Inflammatory macrophage (primary cell): ENCODE measurements at places on chromosomes 3 and 15.
A peak's percentile ranks its signal among the peaks of the same experiment; 100 is the strongest.

DNA sequence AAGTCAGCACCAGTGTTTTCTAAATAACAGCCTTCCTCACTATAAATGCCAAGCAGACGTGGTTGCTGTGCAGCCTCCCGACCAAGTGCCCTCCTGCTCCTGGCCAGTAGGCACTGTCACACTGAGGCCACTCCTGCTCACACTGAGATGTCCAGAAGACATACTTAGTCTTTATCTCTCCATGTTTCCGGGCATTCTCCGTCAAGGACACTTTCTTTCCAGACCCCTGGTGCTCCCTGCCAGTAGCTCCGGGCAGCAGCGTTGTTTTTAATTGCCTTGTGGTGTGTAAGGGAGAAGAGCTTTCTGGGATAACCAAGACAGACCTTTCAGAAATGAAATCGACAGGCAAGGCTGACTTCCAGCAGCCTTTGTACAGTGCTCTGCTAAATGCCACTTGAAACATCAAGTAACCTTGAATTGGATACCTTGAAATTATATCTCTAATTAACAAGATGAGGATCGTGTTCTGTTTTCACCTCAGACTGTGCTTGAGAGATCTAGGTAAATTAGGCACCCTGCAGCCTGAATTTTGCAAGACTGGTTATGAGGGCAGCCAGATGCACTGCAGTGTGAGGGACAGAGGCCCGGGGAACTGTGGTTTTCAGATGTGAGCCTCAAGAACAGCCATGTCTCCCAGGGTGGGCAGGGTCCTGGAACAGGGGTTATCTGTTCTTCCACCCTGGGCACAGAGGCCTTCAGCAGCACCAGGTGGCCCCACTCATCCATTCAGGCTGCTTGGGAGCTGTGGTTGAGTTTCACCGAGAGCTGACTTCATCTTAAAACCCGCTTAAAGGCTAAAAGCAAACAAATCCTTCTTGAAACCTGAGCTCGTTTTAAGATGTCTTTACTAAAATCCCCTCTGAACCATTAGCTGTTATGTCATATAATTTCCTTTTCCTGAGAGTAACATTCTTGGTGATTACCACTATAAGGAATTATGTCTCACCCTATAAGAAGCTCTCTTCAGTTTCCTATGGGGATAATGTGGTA is 105.5 kb upstream of the IL12A start:
- DNase-seq, result no peak

DNA sequence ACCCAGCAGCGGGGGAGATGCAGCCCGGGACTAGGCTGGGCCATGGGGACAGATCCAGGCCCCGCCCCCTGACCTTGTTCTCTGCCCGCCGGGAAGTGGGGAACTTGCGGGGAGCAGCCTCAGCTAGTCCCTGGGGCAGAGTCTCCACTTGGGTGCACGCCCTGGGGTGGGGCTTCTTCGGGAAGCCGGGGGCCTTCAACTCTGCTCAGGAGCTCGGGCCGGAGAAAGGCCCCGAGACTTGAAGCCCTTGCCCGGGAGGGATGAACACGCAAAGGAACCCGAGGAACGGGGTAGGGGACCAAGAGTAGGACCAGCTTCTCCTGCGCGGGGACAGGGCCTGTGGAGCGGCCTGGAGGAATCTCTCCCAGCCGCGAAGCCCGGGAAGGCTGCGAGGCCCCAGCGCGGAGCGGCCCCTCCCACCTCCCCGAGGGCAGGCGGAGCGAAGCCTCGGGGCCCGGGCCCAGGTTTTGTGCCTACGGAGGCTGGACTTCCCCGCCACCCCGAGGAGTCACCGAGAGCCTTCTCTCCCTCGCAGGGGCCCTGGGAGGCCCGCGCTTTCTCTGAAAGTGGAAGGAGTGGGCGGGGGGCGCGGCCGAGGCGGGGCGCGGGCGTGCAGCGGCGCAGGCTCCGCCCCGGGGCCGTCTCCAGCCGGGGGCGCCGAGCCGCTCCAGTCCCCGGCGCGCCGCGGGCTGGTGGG is at the start of gene ITPKA:
Gene ITPKA, plus strand, starts transcription at position 670 of the 697 bp plus-strand sequence. CDS start 54 bp downstream, outside the sequence.
- peak; percentile 64 for DNase-seq

GRCh38 chr3:1197051-1197450 is 104.2 kb downstream of the CNTN6 start:
- DNase-seq, result no peak

DNA sequence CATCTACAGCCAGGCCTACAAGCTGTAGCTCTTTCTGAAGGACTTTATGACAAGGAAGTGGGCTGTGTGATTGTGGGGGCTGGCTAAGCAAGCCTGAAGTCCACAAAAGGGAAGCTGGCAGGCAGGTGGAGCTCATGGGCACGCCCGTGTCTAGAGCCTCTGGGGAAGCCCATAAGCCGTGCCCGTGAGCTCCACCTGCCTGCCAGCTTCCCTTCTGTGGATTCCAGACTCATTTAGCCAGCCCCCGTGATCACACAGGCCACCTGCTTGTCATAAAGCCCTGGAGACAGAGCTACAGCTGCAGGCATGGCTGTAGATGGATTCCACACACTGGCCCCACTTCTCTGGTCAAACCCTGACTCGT is 15.2 kb downstream of the EFCC1 start:
- DNase-seq, result peak; percentile 64

- DNase-seq, result no peak
Measured at GRCh38 chr3:115658032-115658336, 34.7 kb downstream of the GAP43 start.

DNA sequence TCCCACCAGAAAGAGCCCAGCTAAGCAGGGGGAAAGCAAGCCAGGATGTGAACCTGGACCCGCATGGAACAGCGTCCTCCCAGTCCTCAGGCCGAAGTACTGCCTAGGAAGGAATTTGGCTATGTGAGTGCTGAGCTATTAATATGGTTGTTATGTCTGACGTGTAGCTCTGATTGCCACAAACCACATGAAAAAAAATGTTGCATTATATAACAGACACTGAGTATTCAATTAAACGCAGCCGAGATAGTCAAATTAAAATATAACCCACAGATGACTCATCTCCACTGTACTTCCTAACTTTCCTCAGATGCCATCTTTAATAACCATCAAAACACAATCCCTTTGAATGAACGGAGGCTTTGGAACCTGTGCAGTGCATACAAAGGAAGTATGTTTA is 111.1 kb downstream of the GABRB3 start:
- DNase-seq, result no peak

DNA sequence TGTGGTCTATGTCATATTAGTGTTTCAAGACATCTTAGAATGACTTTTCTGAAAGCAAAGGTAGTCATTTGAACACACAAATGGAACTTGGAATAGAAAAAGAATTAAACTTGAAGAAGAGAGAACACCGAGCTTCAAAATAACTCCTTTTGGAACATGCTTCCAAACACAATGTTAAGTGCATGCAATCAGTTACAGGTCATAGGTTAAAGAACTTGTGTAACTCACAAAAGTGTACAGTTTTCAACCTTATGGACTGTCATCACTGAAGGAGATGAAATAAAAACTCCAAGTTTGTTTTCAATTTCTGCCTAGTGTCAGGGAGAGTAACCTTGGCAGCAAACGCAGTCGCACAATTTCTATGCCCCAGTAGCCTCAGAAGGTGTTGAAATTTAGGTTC is 192.9 kb upstream of the NECTIN3 start:
- no peak for DNase-seq

DNA sequence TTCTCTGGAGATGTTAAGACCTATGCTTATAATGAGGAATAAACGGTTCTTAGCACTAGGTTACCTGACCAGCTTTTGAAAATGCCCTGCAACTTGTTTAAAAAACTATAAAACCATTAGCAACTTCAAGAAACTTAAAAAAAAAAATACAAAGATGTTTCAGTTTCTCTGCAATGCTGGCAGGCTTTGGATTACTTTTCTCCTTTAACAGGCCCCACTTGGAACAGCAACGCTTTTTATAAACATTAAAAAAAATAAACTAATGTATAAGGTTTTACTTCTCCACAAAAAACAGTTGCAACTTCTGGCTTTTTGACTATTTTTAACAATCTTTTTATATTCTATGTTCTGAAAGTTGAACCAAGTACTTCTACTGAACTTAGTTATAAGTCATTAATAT is 1006.7 kb downstream of the ROBO1 start:
- DNase-seq, result no peak

DNA sequence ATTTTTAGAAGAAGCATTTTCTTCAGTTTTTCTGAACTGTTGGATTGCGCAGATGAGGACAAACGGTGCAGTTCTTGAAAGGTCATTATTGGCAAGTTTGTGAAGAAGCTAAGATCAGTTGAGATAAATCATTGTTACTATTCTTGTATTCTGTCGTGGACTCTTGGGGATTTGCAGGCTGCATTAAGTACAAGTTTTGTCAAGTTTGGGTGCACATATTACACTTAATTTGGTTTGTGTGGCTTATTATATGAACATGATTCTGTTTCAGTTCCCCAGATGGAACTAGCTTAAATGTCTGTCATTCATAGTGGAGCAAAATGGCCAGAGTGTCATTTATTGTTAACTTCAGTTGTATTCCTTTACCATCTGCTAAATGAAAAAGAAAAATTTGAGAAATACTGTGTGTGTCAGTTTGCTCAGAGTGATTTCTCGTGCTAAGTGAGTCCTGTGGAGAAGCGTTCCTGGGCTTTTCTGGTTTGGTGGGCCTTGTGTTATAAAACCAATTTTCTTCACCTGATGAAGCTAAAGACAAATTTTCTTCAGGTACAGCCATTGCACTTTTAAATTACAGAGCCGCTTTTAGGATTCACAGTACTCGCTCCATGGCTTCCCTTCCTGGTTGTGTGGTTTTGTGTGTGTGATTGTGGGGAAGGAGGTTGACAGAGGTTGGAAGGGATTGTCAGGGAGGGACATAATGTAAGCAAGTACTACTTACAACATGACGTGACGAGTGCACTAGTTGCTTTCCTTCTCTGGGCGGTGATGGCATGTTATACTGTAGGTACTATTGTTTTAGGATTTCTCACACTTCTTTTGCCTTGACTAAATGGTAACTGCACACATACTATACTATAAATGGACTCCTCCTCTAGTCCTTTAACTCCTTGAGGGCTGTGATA is 1.7 kb downstream of the AKAP13 start:
- DNase-seq, result no peak

DNA sequence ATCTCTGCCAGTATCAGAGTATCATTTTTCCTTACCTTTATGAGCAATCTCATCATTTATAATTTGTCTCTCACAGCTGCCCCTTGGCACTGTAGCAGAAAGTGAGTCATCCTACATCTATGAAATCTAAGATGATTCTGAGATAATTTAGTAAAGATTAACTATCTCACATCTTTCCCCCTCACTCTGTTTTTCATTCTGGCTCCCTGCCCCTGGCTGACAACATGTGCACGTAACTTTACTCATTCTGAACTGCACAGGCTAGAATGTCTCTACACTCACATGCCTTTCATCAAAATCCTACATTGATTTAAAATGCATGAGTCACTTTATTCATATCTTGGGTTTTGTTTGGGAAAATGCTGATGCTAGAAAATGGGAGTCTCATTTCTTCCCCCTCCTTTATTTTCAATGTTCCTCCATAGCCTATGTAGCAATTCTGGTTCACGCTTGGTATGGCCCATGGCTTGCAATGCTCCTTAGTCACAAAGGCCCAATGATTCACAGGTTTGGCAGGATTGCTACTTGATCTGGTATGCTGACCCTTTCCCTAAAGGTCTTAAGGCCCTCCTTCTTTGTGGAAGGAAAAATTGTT is 838.5 kb downstream of the TUSC7 start:
- no peak for DNase-seq

- peak; percentile 94 for DNase-seq
Measured at GRCh38 chr3:40504636-40505430, 1.0 kb upstream of the ZNF620 start.

GRCh38 chr3:24793896-24794295 is 299.2 kb upstream of the THRB start:
- no peak for DNase-seq

GRCh38 chr3:68295457-68295856 is 636.9 kb downstream of the TAFA4 start:
- no peak for DNase-seq

DNA sequence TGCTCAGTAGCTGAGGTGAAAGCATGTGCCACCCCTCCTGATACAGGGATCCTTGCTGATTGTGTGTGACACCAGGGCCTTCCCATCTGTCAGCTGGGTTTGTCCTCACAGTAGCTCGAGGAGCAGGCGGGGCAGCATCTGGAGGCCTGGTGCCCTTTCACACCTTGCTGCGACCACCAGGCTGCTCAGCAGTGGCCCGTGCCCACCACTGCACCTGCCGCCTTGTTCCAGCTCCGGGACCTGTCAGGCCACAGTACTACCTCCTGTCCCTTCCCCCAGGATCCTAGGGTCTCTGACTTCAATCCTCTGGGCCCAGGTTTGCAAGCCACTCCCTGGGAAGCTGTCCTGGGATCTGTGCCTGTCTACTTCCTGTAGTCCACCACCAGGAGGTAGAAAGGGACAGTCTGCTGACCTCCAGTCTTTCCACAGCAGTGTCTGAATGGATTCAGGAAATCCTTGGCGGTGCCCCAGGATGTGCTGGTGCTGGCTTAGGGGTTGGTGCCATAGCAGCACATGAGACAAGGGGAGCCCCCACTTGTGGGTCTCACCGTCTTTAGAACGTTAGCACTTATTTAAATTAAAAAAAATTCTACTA is 27.5 kb downstream of the APBA2 start:
- DNase-seq, result no peak

- DNase-seq, result no peak
Measured at GRCh38 chr3:34200576-34200975, 402.1 kb downstream of the PDCD6IP start.

DNA sequence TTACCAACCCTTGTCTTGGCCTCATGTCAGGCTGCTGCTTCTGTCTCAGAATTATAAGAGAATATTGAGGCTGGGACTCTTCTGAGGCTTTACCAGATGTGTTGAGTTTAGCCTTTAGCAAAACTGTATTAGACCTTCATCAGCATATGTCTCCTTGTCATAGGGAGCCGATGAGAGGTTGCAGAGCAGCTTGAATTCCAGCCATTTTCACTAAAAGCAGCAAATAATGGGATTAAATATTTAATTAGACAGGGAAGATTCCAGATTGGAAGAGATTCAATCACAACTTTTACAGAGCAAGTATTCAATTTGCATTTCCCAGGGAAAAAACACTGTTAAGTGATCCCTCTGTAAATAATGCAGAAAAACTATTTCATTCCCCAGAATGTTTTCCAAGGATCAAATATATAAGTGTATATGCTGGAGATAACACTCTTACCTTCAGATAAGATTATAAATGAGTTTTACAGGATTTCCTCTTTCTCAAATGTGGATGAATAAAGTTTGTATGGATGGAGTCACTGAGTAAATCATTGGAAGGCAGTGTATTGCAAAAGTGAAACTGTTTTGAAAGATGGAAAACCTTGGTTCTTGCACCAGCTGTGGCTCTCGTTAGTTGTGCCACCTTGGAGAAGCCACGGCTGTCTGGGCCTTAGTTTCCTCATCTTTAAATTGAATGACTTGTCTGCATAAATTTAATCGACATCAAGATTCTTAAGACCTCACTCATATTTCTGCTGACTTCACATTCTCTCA is 466.4 kb upstream of the SGO1 start:
- no peak for DNase-seq

DNA sequence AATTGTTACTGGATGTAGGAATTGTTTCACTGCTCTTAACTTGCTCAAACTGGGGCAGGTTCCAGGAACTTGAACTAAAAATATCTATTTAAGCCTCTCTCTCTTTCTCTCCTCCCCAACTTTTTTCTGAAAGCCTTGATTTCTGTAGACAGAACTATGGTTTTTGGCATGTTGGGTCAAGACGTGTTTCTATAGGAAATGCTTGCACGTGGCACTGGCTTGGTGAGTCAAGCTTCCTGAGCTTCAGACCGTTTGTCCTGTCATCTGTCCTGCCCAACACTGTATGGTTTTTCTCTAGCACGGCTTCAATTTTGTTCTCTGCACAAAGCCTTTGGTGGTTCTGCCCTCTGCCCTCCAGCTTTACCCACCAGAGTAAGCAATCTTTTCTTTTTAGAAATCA is 13.5 kb downstream of the EAF1 start:
- DNase-seq, result peak; percentile 79
